GM23248 (cell line): ENCODE measurements at places on chromosomes 6 and 20.

DNA sequence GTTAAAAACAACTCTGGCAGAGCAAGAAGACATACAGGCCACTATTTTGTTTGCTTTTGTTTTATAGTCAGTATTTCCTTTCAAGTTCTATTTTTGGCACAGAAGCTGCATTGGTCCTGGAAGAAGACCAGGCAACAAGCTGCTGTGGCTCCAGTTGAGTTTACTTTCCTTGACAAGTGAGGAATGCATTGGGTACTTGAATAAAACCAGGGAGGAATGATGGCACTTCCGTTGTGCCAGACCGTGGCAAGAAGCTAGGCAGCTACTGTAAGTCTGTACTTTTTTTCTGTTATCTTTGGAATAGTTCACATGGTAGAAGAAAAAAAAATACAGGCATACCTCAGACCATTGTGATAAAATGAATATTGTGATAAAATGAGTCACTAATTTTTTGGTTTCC lies 66.3 kb downstream of the NCOA3 start:
- peaks cover 10% of the 10 kb centered on the region; the same call in 1 of the 2 replicates for H3K36me3 ChIP-seq
- peak overlapping the region; percentile 44 for H3K27ac ChIP-seq
- no peaks in the 10 kb centered on the region for H3K27me3 ChIP-seq
- peaks cover 21% of the 10 kb centered on the region for H3K4me1 ChIP-seq
- H3K4me3 ChIP-seq, result 0 out of 2 replicates have a peak overlapping the region, but pooled peaks have one; percentile 10
- peak; percentile 73 for DNase-seq

DNA sequence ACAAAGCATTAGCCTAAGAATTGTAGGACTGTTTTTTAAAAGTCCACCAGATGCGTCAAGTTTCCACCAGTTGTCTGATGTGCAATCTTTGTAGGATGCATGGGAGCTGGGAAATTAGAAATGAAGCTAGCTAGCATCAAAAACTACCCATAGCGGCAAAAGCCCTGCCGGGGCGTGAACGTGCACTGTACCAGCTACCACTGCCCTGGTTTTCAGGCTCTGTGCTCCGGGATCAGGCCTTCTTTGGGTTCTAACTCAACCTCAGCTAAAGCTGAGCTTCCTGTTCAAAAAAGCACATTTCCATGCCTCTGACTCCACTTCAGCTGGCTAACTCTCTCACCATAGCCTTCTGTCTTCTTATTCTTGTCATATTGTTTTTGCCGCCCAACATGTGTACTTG lies 26.9 kb upstream of the FUCA2 start:
- no peak overlapping the region for H3K27ac ChIP-seq
- H3K27me3 ChIP-seq, result no peaks in the 10 kb centered on the region
- no peak overlapping the region for H3K4me3 ChIP-seq
- peaks cover 12% of the 10 kb centered on the region; the same call in 1 of the 2 replicates for H3K4me1 ChIP-seq

GRCh38 chr6:47162231-47162630 lies 120.1 kb upstream of the ADGRF1 start:
- H3K36me3 ChIP-seq, result no peaks in the 10 kb centered on the region
- 0 out of 2 replicates have a peak, but pooled peaks cover 6% of the 10 kb centered on the region for H3K4me1 ChIP-seq
- no peaks in the 10 kb centered on the region for H3K27me3 ChIP-seq

GRCh38 chr6:169265486-169266131 lies 12.0 kb upstream of the THBS2 start:
- peaks cover 28% of the 10 kb centered on the region for H3K4me1 ChIP-seq
- H3K27me3 ChIP-seq, result no peaks in the 10 kb centered on the region
- no peak overlapping the region for H3K4me3 ChIP-seq
- H3K36me3 ChIP-seq, result no peaks in the 10 kb centered on the region

- no peak for DNase-seq
- H3K4me1 ChIP-seq, result peaks cover 25% of the 10 kb centered on the region; the same call in 1 of the 2 replicates
- H3K27me3 ChIP-seq, result no peaks in the 10 kb centered on the region
- H3K4me3 ChIP-seq, result no peak overlapping the region
- no peaks in the 10 kb centered on the region for H3K36me3 ChIP-seq
Measured at GRCh38 chr6:22250486-22250885, 46.4 kb downstream of the PRL start.

GRCh38 chr6:38171997-38172738 lies 352.6 kb downstream of the ZFAND3 start:
- no peak overlapping the region for H3K27ac ChIP-seq
- H3K4me1 ChIP-seq, result no peaks in the 10 kb centered on the region
- H3K36me3 ChIP-seq, result no peaks in the 10 kb centered on the region
- no peaks in the 10 kb centered on the region for H3K27me3 ChIP-seq

DNA sequence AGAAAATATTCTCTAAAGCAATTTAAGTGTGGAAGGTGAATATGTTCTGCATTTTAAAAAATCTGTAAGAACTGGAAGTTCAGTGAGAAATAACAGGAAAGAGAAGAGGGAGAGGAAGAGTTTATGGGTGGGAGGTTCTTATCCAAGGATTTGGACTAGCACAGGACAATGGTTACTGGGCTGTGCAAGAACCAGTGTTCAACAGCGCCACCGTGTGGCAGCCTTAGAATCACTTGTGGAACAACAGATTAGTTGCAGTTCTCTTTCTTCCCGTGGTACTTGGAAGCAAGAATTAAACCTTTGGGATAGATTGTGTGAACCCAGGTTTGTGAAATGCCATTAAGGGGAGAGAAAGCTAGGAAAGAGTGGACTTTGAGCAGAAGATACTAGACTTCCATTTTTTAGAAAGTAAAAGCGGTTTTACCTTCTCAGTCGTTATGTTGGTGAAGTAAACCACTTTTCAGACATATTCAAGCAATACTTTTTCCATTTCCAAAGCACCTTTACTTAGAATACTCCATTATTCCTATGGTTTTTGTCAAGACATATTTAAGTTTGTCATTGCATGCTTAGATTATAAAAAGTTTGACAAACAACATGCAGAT lies 436.7 kb downstream of the RNF144B start:
- no peak overlapping the region for H3K27ac ChIP-seq
- H3K4me3 ChIP-seq, result no peak overlapping the region
- H3K36me3 ChIP-seq, result no peaks in the 10 kb centered on the region
- H3K4me1 ChIP-seq, result no peaks in the 10 kb centered on the region
- H3K27me3 ChIP-seq, result no peaks in the 10 kb centered on the region

GRCh38 chr6:25050356-25050755 lies 114.6 kb upstream of the RIPOR2 start:
- peaks cover 32% of the 10 kb centered on the region for H3K4me1 ChIP-seq
- H3K27me3 ChIP-seq, result no peaks in the 10 kb centered on the region
- H3K27ac ChIP-seq, result no peak overlapping the region
- H3K4me3 ChIP-seq, result no peak overlapping the region

GRCh38 chr6:125752773-125753172 lies 3.3 kb downstream of the HEY2 start:
- no peak overlapping the region for H3K4me3 ChIP-seq
- H3K36me3 ChIP-seq, result no peaks in the 10 kb centered on the region
- H3K27ac ChIP-seq, result no peak overlapping the region
- H3K27me3 ChIP-seq, result peaks cover 66% of the 10 kb centered on the region
- H3K4me1 ChIP-seq, result peaks cover 6% of the 10 kb centered on the region

GRCh38 chr6:79081663-79082062 lies 3.6 kb upstream of the PHIP start:
- H3K4me3 ChIP-seq, result no peak overlapping the region
- peaks cover 7% of the 10 kb centered on the region for H3K4me1 ChIP-seq
- no peaks in the 10 kb centered on the region for H3K27me3 ChIP-seq
- H3K36me3 ChIP-seq, result no peaks in the 10 kb centered on the region

DNA sequence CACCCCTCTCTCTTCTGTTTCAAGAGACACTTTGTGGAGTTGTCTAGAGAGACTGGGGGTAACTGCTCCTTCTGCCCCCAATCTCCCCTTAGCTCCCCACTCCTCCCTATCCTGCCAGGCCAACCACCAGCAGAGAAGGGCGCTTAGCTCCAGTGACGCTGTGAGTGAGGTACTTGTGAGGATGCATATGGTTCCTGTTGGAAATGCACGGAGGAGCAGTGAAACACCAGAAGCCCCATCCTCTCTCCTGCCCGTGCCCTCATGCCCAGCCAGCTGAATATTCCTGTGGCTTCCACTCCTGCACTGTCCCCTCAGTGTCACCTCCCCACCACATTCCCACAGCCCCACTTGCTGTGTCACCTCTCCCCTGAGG lies 11.9 kb downstream of the NT5E start:
- peaks cover 90% of the 10 kb centered on the region for H3K4me1 ChIP-seq
- H3K4me3 ChIP-seq, result no peak overlapping the region
- DNase-seq, result no peak

DNA sequence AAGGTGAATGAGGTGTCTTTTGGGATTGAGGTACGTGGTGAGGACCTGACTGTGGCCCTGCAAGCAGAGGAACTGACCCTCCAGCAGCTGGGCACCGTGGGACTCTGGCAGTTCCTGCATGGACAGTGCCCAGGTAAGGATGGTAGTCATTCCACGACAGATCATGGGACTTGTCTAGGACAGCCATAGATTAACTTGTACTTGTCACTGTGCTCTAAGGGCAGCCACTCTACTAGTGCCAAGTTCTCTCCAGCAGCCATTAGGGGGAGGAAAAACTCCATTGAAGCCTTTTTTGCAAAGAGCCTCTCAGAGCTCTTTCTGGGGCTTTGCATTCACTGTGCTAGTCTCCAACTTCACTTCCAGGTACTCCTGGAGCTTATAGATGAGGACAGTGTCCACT lies 20.4 kb downstream of the TAF11 start:
- H3K27me3 ChIP-seq, result no peaks in the 10 kb centered on the region
- no peaks in the 10 kb centered on the region for H3K4me1 ChIP-seq
- no peak for DNase-seq
- peaks cover 25% of the 10 kb centered on the region for H3K36me3 ChIP-seq
- no peak overlapping the region for H3K4me3 ChIP-seq
- no peak overlapping the region for H3K27ac ChIP-seq

GRCh38 chr6:40899684-40900155 lies 139.3 kb downstream of the UNC5CL start:
- H3K4me3 ChIP-seq, result no peak overlapping the region
- peaks cover 9% of the 10 kb centered on the region; the same call in 1 of the 2 replicates for H3K4me1 ChIP-seq
- DNase-seq, result no peak
- no peaks in the 10 kb centered on the region for H3K36me3 ChIP-seq
- H3K27ac ChIP-seq, result no peak overlapping the region

- DNase-seq, result no peak
- peaks cover 53% of the 10 kb centered on the region for H3K27me3 ChIP-seq
- no peak overlapping the region for H3K4me3 ChIP-seq
- no peaks in the 10 kb centered on the region for H3K4me1 ChIP-seq
Measured at GRCh38 chr6:135115411-135115810, 60.8 kb upstream of the HBS1L start.

- H3K27ac ChIP-seq, result no peak overlapping the region
- no peak for DNase-seq
- H3K36me3 ChIP-seq, result no peaks in the 10 kb centered on the region
- H3K4me3 ChIP-seq, result no peak overlapping the region
Measured at GRCh38 chr6:157630463-157631080, 192.5 kb upstream of the SNX9 start.

- H3K4me1 ChIP-seq, result no peaks in the 10 kb centered on the region
- H3K27ac ChIP-seq, result no peak overlapping the region
- DNase-seq, result no peak
- no peaks in the 10 kb centered on the region for H3K36me3 ChIP-seq
- no peaks in the 10 kb centered on the region for H3K27me3 ChIP-seq
Measured at GRCh38 chr6:163668061-163668426, 253.5 kb downstream of the QKI start.

- H3K27me3 ChIP-seq, result peaks cover 17% of the 10 kb centered on the region; the same call in 1 of the 2 replicates
- DNase-seq, result no peak
- peak overlapping the region; percentile 75 for H3K4me3 ChIP-seq
- peaks cover 3% of the 10 kb centered on the region; the same call in 1 of the 2 replicates for H3K4me1 ChIP-seq
- H3K36me3 ChIP-seq, result no peaks in the 10 kb centered on the region
Measured at GRCh38 chr6:1595271-1596087, 14.2 kb upstream of the FOXC1 start.

GRCh38 chr20:32902456-32903420 lies 44.0 kb downstream of the EFCAB8 start:
- no peaks in the 10 kb centered on the region for H3K36me3 ChIP-seq
- H3K4me1 ChIP-seq, result peaks cover 5% of the 10 kb centered on the region; the same call in 1 of the 2 replicates
- H3K4me3 ChIP-seq, result no peak overlapping the region
- peak; percentile 80 for DNase-seq

DNA sequence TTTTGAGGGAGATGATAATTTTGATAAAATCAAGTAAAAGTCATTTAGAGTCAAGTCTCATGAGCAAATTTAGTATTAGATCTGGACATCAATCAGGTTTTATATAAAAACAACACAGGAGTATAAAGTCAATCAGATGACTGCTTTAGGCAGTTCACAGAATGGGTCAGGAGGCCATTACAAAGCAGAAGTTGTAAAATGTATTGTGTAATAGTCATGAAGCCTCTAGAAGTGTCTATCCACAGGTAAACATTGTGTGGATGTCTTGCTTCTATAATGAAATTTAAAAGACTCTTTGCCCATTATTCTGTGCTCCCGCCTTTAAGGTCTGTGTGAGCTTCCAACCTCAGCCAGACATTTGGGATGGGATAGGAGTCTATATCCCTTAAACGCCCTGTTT lies 28.8 kb downstream of the MAP7 start:
- no peak overlapping the region for H3K4me3 ChIP-seq
- DNase-seq, result no peak
- no peak overlapping the region for H3K27ac ChIP-seq
- no peaks in the 10 kb centered on the region for H3K27me3 ChIP-seq
- H3K36me3 ChIP-seq, result no peaks in the 10 kb centered on the region
- no peaks in the 10 kb centered on the region for H3K4me1 ChIP-seq

GRCh38 chr6:163708466-163708865 lies 293.9 kb downstream of the QKI start:
- no peak overlapping the region for H3K4me3 ChIP-seq
- no peak overlapping the region for H3K27ac ChIP-seq
- H3K27me3 ChIP-seq, result no peaks in the 10 kb centered on the region; the same call in 1 of the 2 replicates
- no peak for DNase-seq

- H3K4me3 ChIP-seq, result no peak overlapping the region
- no peaks in the 10 kb centered on the region for H3K36me3 ChIP-seq
- H3K27me3 ChIP-seq, result no peaks in the 10 kb centered on the region
- H3K4me1 ChIP-seq, result no peaks in the 10 kb centered on the region
- DNase-seq, result no peak
- no peak overlapping the region for H3K27ac ChIP-seq
Measured at GRCh38 chr6:66896415-66896814, 1189.4 kb upstream of the EYS start.

DNA sequence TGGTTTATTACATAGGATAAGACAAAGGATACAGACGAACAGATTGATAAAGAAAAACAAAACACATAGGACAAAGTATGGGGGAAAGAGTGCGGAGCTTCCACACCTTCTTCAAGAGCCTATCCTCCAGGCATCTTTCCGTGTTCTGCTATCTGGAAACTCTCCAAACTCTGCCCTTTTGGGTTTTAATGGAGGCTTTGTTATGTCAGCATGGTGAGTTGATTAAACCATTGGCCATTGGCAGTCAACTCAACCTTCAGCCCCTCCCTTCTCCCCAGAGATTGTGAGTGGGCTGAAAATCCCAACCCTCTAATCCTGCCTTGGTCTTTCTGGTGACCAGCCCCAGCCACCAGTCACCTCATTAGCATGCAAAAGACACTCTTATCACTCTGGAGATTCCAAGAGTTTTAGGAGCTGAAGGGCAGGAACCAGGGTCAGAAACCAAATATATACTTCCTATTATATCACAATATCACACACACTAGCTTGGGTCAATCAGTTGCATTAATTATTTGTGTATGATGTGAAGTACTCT lies 23.8 kb downstream of the HLA-DOB start:
- no peak overlapping the region for H3K4me3 ChIP-seq
- H3K27ac ChIP-seq, result no peak overlapping the region
- DNase-seq, result no peak
- H3K4me1 ChIP-seq, result no peaks in the 10 kb centered on the region
